ENCODE measurements at places on chromosomes 6 and 20. TPM values are rescaled to one million over a fixed set of nuclear protein-coding genes. Genes with fewer than 3 reads are reported as not detected.

The SYCP2 gene
- 0.27 TPM for total RNA-seq

The TCEA2 gene
- 52.4 TPM for total RNA-seq

DNA sequence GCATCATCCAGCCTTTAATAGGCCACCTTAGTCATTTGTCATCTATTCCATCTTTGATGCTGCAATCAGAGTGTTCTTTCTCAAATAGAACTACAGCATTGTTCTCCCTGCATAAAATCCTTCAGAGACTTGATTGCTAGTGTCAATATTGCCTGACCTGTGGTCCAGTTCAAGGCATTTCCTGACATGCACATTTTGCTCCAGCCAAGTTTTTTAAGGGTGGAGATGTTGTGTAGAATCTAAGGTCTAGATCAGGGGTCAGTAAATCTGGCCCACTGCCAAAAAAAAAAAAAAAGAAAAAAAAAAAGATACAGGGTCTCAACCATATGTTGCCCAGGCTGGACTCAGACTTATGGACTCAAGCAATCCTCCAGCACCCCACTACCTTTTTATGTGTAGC lies 354.4 kb downstream of the FRK start:
- DNase-seq: no peak

The SLC22A7 gene
- total RNA-seq: not detected

The TSBP1 gene
- total RNA-seq: not detected

The COL9A3 gene
- total RNA-seq: 43.0 TPM

GRCh38 chr6:86857783-86858182 lies 79.5 kb upstream of the HTR1E start:
- DNase-seq: no peak

- no peak for DNase-seq
These were observed 61.5 kb downstream of the JPH2 start for GRCh38 chr20:44125332-44126127.

- peak; percentile 85 for DNase-seq
These were observed 88.2 kb downstream of the FOXF2 start for GRCh38 chr6:1477432-1478090.

- no peak for DNase-seq
These were observed 2.0 kb upstream of the DUSP22 start for GRCh38 chr6:290111-290922.

DNA sequence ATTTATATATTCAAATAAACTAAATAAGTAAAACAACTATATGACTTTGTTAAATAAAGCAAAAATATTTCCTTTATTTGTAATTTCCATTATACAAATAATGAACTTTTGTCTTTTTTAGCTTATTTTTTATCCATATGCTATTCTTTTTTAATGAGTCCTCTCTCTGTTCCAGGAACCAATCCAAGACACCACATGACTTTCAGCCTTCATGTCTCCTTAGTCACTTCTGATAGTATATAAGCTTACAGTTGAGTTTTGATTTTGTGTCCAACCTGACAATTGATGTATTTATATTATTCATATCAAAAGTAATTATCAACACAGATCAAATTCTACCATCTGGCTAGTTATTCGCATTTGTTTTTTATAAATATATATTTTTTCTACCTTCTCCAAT lies 582.3 kb upstream of the GJE1 start:
- no peak for DNase-seq
